Midbrain (tissue), 1 donor: ENCODE measurements at places on chromosomes 6 and 20.

GRCh38 chr20:11582060-11582459 is 335.6 kb upstream of the BTBD3 start:
- no peak for DNase-seq

DNA sequence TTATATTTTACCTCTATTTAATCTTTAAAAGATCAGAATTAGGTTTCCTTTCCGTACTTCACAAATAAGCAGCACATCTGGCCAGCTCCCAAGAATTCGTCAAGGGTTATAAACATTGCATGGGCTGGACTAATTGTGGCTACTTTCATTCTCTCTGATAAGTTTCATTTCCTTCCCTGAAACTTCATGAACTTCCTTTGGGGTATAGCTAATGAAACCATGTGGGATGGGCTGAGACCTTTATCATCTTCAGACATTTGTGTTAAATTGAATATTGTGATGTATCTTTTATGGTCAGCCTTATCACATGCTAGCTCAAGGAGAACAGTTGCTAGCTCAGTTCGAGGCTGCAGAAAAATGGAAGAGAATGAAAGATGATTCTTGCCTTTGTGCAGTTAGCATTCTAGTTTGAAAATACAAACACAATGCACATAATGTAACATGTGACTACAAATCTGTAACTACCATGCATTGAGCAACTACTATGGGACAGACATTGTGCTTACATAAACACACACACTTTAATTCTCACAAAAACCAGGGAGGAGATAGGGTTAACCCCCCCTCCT is 1.7 kb upstream of the GMPR start:
- no peak for DNase-seq

- DNase-seq: no peak
These were observed 821.3 kb downstream of the TFAP2A start for GRCh38 chr6:9593554-9593953.

GRCh38 chr6:34578445-34579262 is 22.5 kb upstream of the SPDEF start:
- no peak for DNase-seq

- DNase-seq: no peak
These were observed 137.3 kb upstream of the GPR6 start for GRCh38 chr6:109840796-109841195.

DNA sequence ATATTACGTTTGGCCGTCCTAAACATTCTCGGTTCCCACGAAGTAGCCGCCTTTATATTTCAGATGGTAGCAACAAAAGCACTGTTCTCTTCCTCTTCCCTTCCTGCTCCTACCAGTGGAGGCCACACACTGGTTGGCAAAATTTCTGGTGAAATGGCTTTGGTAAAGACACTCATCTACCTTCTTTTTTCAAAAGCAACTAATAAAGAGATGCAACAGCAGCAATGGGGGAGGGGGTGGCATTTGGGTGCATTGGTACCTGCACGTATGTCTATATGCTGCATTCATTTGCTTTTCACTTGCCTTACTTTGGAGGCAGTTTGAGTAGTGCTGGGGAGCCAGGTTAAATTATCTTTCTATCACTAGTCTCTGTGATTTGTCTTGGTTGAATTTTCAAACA is 6.0 kb downstream of the POU3F2 start:
- DNase-seq: peak; percentile 54

GRCh38 chr6:169340395-169340794 is 86.7 kb upstream of the THBS2 start:
- no peak for DNase-seq
